Stimulated activated CD4-positive, alpha-beta T cell treated with anti-CD3 and anti-CD28 coated beads, Interleukin-1b, Interleukin-23, amount 100 ng/mL, for 24 hours (primary cell): ENCODE measurements at places on chromosomes 1 and 21.

- DNase-seq: no peak
Measured at GRCh38 chr1:229158341-229158921, 112.5 kb upstream of the RAB4A start.

GRCh38 chr1:92503043-92503925 is 16.6 kb upstream of the GFI1 start:
- no peak for DNase-seq

DNA sequence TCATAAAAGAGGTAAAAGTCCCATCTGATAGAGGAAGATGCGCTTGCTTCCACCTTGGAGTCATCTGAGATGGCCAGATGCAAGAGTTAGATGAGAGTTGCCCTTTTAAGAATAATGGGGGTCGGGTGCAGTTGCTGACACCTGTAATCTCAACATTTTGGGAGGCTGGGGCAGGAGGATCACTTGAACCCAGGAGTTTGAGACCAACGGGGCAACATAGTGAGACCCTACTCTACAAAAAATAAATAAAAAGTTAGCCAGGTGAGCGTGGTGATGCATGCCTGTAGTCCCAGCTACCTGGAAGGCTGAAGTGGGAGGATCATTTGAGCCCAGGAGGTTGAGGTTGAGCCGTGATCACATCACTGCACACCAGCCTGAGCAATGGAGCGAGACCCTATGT is 13.5 kb upstream of the TEDDM1 start:
- DNase-seq: no peak

DNA sequence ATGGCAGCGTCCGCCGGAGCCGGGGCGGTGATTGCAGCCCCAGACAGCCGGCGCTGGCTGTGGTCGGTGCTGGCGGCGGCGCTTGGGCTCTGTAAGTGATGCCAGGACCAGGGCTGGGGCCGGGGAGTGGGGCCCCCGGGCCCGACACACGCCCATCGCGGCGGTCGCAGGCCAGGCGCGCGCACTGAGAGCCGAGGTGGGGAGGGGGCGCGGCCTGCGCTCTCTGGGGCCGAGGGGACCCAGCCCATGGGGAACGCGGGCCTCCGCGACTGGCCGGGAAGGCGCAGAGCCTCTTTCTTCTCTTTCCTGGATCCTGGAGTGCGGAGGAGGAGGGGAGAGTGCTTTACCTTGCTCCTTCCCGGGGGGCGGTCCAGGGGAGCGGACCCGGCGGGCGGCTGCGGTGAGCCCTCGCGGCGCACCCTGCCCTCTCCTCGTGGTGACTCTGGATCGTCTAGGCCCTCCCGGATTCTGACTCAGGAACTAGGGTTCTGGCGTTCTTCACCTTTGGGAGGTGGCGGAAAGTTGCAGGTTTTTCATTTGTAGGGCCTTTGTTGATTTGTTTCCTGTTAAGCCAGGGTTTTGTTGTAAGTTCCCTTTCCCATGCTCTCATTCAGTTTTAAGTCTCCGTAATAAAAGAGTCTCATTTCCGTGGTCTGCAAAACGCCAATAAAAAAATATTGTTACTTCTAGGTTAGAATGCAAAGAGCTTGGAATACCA is 529 bp downstream of the MPZL1 start:
- no peak for DNase-seq

DNA sequence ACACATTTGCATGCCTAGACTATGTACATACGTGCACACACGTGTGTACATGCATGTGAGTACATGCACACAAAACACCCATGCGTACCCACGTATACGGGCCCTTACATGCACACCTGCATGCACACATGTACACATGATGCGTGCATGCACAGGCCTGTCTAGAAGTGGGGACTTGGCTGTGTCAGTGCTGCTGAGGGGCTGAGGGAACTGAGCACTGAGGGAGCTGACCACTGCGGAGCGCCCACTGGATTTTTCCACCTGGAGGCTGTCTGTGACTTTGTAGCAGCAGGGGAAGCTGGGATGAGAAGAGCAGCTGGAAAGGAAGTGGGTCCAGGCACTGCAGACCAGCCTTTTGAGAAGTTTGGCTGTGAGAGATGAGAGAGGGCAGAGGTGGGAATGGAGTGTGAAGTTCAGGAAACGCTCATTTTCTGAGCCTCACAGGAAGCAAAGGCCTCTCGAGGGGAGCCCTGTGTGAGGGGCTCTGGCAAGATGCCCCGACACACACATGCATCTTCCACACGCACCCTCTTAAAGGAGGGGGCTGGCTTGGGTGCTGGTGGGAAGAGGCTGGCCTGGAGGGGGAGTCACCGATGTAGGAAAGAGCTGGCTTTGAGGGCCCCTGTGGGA is 20.9 kb downstream of the PODN start:
- no peak for DNase-seq

DNA sequence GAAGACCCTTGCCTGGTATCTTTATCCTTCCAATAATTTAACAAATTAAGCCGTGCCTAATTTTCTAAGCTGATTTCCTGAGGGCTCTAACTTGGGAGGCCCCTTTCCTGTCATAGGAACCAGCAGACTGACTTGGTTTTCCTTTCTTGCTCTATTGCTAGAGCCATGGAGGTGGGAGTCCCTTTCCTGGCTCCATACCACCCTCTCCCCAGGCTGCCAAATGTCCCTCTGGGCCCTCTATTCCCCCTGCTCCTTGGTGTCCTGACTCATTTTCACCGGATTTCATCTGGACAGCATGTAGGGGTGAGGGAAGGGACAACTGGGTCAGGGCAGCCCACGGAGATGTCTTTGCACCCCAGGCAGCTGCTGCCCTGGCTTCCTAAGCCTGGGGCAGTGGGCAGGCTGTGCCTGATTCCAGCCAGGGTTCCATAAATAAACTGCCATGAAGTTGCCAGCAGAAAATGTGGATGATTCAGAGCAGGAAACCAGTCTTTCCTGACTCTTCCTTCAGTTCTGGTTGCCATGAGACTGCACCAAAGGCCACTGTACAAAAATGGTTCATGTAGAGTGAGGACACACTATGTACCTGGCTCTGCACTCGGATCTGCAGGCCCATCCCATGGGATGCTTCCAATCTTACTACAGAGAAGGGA is 38.0 kb upstream of the SERBP1 start:
- no peak for DNase-seq

GRCh38 chr1:11977625-11978024 is 2.6 kb upstream of the MFN2 start:
- DNase-seq: no peak

- no peak for DNase-seq
Measured at GRCh38 chr1:196387766-196388165, 220.5 kb downstream of the KCNT2 start.

- DNase-seq: no peak
Measured at GRCh38 chr1:147892731-147893214, 9.8 kb upstream of the GJA8 start.

GRCh38 chr1:95542936-95543335 is 308.9 kb downstream of the RWDD3 start:
- DNase-seq: no peak

DNA sequence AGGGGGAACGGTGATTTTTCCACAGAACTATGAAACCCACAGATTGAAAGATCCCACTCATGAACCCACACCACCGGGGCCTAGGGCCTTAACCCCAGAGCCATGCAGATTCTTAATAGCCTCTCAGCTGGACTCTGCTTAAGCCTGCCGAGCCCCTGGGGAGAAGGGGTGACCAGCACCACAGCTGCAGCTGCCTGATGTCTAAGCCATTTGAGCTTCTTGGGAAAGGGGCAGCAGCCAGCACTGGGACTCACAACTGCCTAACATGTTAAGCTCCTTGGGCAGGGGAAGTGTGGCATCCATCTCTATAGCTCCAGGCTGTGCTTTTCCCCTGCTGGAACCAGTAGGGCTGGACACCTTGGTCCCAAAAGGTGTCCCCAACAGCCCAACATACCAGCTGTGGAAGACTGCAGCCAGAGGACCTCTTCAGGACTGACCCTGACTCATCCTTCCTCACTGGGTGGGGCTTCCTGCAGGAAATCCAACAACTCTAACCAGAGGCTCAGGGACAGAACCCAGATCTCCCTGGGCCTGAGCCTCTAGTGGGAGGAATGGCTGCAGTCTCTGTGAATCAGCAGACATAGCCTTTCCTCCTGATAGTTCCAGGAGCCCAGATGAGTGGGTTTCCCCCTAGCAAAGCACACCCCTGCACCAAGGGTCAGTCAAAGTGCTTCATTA is 34.6 kb upstream of the FMO3 start:
- no peak for DNase-seq

DNA sequence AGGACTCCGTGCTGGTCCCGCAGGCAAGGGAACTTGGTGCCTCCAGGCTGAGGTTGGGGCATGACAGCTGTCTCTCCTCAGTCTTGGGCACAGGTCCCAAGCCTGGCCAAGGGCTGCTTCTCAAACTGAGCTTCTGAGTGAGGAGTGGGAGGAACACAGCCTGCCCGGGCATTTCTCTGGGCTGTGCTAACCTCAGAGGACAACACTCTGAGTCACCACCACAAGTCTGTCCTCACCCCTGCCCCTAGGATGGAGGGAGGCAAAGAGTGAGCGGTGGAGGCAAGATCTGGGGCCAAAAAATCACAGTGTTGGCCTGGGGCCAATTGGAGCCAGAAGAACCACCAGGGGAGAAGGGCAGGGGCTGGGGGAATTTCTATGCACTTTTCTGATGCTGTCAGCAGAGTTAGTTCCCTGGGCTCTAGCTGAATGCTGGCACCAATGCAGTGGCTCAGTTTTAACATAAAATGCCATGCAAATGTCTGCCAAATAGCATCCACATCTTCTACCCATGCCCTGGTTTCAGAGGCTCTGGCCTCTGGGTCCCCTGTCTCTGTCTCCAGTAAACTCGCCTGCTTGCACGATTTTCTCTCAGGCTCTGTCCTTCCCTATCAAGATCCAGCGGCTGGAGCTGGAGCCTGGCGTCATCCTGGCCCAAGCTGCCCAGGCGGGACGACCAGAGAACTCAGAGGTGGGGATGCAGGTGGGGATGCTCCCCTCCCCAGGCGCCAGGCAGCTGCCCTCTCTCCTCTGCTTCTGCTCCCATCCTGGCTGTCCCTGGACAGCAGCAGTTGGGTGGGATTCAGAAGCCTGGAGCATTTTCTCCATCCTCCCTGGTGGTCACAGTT is 11.0 kb upstream of the CDK18 start:
- no peak for DNase-seq

- no peak for DNase-seq
Measured at GRCh38 chr1:184648856-184649201, 105.8 kb downstream of the EDEM3 start.

DNA sequence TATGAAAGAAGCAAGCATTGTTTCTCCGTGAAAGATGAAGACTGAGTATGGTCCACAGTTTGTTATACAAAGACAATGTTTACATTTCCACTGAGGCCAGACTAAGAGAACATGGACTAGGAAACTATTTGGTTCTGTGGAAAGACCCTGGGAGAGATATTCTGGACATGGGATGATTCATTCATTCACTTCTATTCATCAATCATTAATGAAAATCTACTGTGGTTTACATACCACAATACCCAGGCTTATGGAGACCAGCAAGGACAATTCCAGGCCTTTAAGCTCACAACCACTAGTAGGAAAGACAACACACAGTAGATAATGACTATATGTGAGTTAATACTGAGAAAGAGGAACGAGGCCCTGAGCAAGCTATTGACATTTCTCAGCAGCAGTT is 125.4 kb downstream of the TBX15 start:
- DNase-seq: no peak

GRCh38 chr1:26754086-26754874 is 33.5 kb upstream of the PIGV start:
- DNase-seq: no peak

DNA sequence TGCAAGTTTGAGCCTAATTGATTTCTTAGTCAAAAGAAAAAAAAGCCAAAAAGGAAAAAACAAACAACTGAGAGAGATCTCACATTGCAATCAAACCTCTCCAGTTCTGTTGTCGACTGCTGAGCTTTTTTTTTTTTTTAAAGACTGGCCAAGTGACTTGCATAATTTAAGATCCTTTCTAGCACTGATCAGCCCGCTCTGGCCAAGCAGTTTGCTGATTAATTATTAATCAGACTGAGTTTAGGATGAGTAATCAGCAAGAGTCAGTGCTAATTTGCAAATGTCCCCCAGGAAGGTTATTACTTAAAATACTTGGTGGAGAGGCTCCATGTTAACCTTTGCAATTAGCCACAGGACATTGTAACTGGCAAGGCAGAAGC is 39.3 kb downstream of the HMGB4 start:
- DNase-seq: no peak

- DNase-seq: no peak
Measured at GRCh38 chr1:10682449-10683309, 113.8 kb downstream of the CASZ1 start.

GRCh38 chr1:181383695-181384094 is 99.6 kb upstream of the CACNA1E start:
- DNase-seq: no peak

GRCh38 chr1:205528446-205528886 is 24.0 kb downstream of the CDK18 start:
- no peak for DNase-seq

- no peak for DNase-seq
Measured at GRCh38 chr1:33300673-33301072, 20.2 kb downstream of the A3GALT2 start.

- peak; percentile 33 for DNase-seq
Measured at GRCh38 chr1:15836772-15837669, 10.5 kb upstream of the SPEN start.

GRCh38 chr1:155226910-155227260 is 18.4 kb downstream of the MTX1 start:
- DNase-seq: peak; percentile 45

DNA sequence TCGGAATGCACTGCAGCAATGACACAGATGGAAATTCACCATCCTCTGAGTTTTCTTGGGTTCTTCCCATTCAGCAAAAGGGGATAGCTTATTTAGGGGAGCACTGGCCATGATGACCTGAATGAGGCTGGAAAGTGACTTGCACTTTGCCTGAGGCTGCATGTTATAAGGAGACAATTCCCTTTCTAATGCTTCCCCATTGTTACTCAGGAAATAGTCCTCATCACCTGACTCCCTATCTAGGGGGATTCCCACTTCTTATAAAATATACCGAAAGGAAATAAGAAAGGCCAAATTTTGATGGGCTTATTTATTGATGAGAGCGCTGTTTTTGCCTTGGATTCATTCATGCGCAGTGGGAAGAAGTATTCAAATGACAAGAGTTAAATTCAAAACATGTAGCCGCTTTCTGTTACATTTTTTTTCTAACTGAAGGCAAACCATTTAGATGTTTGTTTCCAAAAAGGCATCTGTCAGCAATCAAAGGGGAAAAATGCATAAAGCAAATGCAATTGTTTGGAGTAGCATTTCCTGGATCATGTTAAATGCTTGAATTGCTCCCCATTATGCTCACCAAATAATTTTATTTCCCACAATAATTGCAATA is 220.3 kb upstream of the NFIA start:
- no peak for DNase-seq

- DNase-seq: no peak
Measured at GRCh38 chr1:26772687-26773086, 15.1 kb upstream of the PIGV start.

- no peak for DNase-seq
Measured at GRCh38 chr1:16338961-16339360, 13.3 kb downstream of the FBXO42 start.
